Suprapubic skin (tissue), 4 donors: ENCODE measurements at places on chromosomes 3 and 15. TPM values are rescaled to one million over a fixed set of nuclear protein-coding genes. Genes with fewer than 3 reads are reported as not detected.

Gene SH2D7
- total RNA-seq = not detected

Gene SCN11A
- 0.10 TPM for total RNA-seq

Gene KNG1
- total RNA-seq = 1.9 TPM

Gene C15orf39
- total RNA-seq = 35.2 TPM

Gene CERS3
- total RNA-seq = 132 TPM

Gene ISLR2
- total RNA-seq = 1.9 TPM

Gene PPP1R14D
- not detected for total RNA-seq

Gene CGNL1
- total RNA-seq = 11.2 TPM

- no peak for DNase-seq
Measured at GRCh38 chr15:100682468-100682867, 80.1 kb downstream of the ASB7 start.

- no peak for DNase-seq
Measured at GRCh38 chr3:78707609-78708008, 1060.2 kb downstream of the ROBO1 start.

DNA sequence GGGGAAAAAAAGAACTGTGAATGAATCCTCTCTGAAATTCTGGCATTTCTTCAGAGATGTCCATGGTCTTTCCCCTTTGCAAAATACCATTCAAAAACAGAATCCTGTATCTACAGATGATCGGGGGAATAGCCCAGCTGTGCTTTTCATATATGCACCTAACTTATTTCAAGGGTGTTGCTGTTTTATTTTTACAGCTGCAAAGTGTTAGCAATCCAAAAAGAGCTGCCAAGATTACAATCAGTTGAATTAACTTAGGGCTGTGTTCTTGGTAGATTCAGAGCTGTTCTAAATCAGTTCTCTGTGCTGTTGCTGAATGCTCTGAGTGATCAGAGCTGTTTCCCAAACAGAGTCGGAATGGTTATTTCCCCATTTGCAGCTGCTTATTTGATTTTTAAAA, 175.7 kb upstream of the SEMA6D start:
- no peak for DNase-seq

- no peak for DNase-seq
Measured at GRCh38 chr3:127646501-127647046, 17.6 kb downstream of the PODXL2 start.

DNA sequence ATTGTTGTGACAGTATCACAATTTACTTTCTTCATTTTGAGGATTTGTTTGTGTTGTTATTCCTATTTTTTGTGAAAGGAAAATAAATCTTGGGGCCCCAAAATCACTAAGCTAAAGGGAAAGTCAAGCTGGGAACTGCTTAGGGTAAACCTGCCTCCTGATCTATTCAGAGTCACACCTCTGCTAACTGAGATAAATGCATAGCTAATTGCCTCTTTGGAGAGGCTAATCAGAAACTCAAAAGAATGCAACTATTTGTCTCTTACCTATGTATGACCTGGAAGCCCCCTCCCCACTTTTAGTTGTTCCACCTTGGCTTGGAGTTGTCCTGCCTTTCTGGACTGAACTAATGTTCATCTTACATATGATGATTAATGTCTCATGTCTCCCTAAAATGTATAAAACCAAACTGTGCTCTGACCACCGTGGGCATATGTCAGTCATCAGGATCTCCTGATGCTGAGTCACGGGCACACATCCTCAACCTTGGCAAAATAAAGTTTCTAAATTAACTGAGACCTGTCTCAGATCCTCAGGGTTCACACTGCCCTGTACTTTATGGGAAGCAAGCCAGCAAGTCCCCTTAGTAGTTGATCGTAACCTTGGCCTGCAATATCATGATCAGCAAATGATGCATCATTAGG, 523.2 kb upstream of the GOLIM4 start:
- DNase-seq = no peak

- no peak for DNase-seq
Measured at GRCh38 chr3:102038477-102039142, 189.3 kb downstream of the NFKBIZ start.

GRCh38 chr3:6717026-6717943, 143.6 kb upstream of the GRM7 start:
- DNase-seq = no peak

- DNase-seq = no peak
Measured at GRCh38 chr3:79086514-79086913, 681.3 kb downstream of the ROBO1 start.

DNA sequence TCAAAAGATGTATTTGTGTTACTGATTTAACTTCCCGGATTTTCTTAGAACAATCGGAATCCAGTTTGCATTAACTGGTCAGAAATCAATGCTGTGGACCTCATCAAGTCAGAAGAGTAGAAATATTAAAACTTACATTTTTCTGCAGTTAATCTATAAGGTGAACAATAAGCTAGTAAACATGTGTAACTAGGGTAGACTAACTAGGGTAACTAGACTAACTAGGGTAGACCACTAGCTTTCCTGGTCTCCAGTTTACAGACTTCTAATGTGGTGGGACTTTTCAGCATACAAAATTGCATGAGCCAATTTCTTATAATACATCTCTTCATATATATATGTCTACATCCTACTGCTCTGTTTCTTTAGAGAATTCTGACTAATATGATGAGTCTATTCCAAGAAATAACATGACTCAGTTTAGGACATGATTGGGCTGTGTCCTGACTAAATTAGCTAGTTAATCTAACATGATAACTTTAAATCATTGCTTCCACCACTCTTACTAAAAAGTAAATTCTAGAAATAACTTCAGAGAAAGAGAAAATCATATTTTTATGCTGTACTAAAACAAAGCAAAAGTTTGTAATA, 5.3 kb downstream of the PLSCR2 start:
- DNase-seq = no peak

- no peak for DNase-seq
Measured at GRCh38 chr3:166582236-166582635, 745.0 kb upstream of the BCHE start.

DNA sequence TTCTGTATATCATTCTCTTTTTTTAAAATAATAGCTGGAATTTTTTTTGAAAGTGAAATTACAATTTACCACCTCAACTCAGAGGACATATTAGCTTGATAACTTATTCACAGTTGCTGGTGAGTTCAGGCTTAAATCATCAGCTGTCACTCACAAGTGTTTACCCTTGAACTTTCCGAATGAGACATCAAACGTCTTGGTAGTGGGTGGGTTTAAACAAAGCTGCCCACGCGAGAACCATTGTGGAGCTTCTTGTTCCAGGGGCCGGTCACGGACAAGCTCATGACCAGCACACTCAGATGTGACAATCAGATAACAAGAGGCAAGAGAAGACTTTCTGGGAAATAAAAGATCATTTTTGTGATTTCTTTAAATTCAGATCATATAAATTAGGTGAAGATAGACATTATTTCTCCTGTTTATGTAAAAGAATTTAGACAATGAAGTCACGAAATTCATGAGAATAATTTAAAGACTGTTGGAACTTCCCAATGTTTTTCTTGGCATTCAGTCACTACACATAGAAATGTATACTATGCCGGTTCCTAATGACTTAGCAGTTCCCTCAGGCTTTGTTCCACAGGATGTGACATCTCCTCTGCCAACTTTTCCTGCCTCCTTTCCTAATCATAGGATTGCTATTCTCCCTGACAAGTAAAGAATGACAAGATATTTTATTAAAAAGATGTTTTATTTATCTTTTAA, 29.3 kb downstream of the BTD start:
- no peak for DNase-seq

- no peak for DNase-seq
Measured at GRCh38 chr3:127960421-127960965, 45.5 kb downstream of the KBTBD12 start.

- DNase-seq = no peak
Measured at GRCh38 chr3:129180461-129180860, 3.2 kb downstream of the CNBP start.

DNA sequence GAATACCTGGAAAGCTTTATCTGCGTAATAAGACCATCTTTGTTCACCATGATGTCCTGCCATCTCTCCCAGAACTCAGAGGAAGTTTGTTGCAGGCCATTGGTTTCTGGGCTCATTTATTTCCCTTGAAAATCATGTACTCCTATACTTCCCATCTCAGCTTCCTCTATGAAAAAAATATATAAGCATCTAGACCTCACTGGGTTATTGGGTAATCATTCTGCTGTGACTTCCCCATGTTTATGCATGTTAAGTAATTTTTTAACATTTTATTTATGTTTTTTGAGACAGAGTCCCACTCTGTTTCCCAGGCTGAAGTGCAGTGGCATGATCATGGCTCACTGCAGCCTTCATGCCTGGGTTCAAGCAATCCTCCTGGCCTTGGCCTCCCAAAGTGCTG, 184.5 kb downstream of the ZPLD1 start:
- DNase-seq = no peak

DNA sequence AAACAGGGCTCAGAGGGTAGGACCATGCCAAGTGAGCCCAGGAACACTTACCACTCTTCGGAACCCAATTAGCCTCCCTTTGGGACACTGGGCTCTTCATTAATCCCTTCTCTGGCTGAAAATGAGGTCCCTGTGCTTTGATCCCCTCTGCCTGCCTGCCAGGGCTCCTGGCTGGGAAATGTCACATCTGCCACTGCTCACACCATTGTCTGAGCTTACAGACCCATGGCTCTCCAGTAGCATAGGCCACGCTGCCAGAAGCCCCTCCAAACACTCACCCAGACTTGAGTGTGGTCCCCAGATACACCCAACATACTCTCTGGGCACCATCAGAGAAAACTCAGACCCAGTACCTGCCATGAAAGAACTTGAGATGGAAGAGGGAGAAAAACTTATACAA, 287.3 kb downstream of the XXYLT1 start:
- no peak for DNase-seq

DNA sequence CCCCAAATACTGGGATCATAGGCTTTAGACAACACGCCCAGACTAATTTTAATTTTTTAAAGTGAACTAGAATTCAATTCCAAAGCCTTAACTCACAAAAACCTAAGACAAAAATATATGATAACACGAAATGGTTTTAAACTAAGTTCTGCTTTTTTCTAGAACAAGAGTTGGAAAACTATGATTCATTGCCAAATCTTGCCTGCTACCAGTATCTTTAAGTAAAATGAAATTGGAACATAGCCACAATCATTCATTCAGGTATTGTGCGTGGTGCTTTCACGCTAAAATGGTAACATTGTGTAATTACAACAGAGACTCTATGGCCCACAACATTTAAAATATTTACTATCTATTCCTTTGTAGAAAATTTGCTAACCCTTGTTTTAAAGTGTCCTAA, 488.0 kb upstream of the ZNF385D start:
- no peak for DNase-seq

DNA sequence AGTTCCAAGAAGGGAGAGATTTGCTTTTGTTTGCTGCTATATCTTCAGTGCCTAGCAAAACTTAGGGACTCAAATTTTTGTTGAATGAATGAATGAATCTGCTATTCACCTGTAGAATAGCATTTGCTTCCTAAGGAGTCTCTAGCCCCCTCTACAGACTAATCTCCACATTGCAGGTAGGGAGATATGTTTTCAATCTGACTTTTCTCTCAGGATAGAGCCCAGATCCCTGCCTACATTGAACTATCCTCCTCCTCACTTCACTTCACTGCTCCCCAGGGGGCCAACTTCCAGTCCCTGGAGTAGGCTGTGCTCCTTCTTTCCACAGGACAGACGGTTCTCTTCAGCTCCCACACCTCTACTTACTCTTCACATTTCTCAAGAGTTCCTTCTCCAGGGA, 81.9 kb upstream of the PTX3 start:
- no peak for DNase-seq

DNA sequence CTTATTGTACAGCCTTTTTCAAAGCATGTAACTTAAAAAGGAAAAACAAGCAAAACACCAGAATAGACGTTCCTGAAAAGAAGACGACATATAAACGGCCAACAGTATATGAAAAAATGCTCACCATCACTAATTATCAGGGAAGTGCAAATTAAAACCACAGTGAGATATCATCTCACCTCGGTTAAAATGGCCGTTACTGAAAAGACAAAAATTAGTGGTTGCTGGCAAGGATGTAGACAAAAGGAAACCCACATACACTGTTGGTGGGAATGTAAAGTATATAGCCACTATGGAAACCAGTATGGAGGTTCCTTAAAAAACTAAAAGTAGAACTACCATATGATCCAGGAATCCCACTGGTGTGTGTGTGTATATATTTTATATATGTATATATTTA, 64.5 kb upstream of the MLF1 start:
- DNase-seq = no peak

- no peak for DNase-seq
Measured at GRCh38 chr3:4674216-4674615, 181.1 kb downstream of the ITPR1 start.

GRCh38 chr15:29934251-29934650, 112.0 kb upstream of the TJP1 start:
- no peak for DNase-seq

DNA sequence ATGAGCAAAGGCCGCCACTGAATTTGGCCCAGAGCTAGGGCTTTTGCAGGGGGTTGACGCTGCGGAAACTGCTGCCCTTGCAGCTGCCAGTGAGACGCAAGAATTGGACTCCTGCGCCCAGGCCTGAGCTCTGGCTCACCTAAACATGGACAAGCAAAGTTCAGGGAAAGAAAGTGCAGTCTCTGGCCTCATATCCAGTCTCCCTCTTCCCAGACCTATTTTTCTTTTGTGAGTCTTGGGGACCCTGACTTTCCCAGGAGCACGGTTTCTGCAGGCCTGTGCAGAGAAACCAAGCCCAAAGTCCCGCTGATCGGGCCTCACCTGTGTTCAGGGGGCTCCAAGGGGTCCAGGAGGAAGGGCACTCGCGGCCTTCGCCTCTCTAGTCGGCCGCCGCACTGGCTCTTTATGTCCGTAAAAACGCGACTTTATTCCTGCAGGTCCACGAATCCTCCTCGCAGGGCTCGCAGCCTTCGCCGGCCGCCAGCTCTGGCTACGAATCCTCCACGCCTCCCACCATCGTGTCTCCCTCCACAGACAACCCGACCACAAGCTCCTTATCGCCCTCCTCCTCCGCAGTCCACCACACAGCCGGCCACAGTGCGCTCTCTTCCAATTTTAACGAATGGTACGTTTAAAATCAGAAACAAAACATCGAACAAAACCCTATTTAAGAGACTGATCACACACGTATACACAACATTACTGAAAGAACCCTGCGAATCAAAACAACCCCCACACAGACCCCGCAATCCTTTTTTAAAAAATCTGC, 3.9 kb downstream of the ZIC1 start:
- no peak for DNase-seq

- DNase-seq = no peak
Measured at GRCh38 chr3:66441129-66441528, 59.7 kb downstream of the LRIG1 start.

DNA sequence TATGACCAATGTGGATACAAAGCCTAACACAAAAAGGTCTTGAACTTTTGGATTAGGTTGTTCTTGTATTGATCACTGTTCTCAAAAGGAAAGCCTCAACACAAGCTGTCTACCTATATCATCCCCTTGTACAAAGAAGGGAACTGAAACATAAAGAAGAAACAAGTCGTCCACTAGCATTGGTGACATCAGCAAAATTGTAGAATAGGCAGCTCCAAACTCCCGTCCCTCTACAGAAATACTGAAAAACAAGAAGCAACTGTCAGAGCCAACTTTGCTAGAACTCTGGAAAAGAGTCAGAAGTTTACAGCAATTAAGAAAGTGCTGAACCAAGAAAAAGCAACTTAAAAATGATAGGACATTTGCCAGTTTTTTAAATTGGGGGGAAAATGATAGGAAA, 7.5 kb upstream of the NR1I2 start:
- DNase-seq = no peak
